A549 treated with Hydrocortisone at 1 μM for 4 hours (cell line): ENCODE measurements at places on chromosomes 16 and 17. TPM values are rescaled to one million over a fixed set of nuclear protein-coding genes. Genes with fewer than 3 reads are reported as not detected.

The KCNH6 gene
- not detected in 5 replicates for total RNA-seq

The TNK1 gene
- 1.4 to 2.1 TPM (median 1.7 TPM) in 5 replicates for total RNA-seq

The SLC16A11 gene
- total RNA-seq = not detected in 5 replicates

The ETV4 gene
- 54.5 to 64.7 TPM (median 61.4 TPM) in 5 replicates for total RNA-seq

The OTOP3 gene
- total RNA-seq = not detected in 5 replicates
